ENCODE measurements at places on chromosomes 4 and X.

- no peak for DNase-seq
- H3K27me3 ChIP-seq: no peaks in the 10 kb centered on the region
- no peaks in the 10 kb centered on the region for H3K4me1 ChIP-seq
- peaks cover 37% of the 10 kb centered on the region for H3K36me3 ChIP-seq
- H3K4me3 ChIP-seq: no peak overlapping the region
Measured at GRCh38 chrX:120450163-120450562, 18.9 kb downstream of the LAMP2 start.

GRCh38 chrX:45843518-45843917, 642.8 kb upstream of the DIPK2B start:
- H3K4me1 ChIP-seq: no peaks in the 10 kb centered on the region
- H3K27me3 ChIP-seq: no peaks in the 10 kb centered on the region
- H3K27ac ChIP-seq: no peak overlapping the region
- no peaks in the 10 kb centered on the region for H3K36me3 ChIP-seq

DNA sequence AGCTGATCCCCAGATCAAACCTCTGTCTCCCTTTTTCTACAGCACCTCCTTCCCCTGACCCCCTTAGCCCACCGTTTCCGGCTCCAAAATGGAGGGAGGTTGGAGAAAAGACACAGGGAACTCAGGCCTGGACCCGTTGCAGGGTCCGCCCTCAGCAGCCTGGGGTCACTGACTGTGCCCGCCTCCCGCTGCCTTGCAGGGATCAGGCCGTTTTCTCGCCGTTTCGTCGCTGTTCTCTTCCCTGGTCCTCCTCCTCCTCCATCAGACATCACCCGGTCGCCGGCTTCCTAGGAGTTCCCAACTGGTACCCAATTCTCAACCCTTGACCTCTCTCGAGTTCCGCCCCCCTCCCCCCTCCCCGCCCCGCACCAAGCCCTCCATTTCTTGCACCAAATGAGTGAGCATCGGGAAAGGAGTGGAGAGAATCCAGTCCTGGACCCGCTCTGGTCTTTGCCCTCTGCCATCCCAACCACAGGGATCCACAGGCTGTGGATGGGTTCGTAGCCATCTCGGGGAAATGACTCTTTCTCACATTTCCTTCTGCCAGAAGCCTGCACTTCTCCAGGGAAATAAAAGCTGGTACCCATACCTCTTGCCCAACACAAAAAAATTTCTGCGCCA, 493 bp downstream of the TCEAL5 start:
- no peak for DNase-seq
- no peaks in the 10 kb centered on the region for H3K4me1 ChIP-seq
- H3K4me3 ChIP-seq: no peak overlapping the region
- no peak overlapping the region for H3K27ac ChIP-seq
- no peaks in the 10 kb centered on the region for H3K27me3 ChIP-seq
- H3K36me3 ChIP-seq: no peaks in the 10 kb centered on the region

GRCh38 chr4:121950212-121950679, 1.6 kb downstream of the TRPC3 start:
- H3K4me1 ChIP-seq: peaks cover 5% of the 10 kb centered on the region
- peaks cover 37% of the 10 kb centered on the region for H3K27me3 ChIP-seq
- H3K36me3 ChIP-seq: no peaks in the 10 kb centered on the region
- H3K27ac ChIP-seq: no peak overlapping the region

- H3K4me1 ChIP-seq: no peaks in the 10 kb centered on the region
- no peak for DNase-seq
- H3K27ac ChIP-seq: no peak overlapping the region
Measured at GRCh38 chr4:178356725-178357124, 914.5 kb upstream of the AGA start.

DNA sequence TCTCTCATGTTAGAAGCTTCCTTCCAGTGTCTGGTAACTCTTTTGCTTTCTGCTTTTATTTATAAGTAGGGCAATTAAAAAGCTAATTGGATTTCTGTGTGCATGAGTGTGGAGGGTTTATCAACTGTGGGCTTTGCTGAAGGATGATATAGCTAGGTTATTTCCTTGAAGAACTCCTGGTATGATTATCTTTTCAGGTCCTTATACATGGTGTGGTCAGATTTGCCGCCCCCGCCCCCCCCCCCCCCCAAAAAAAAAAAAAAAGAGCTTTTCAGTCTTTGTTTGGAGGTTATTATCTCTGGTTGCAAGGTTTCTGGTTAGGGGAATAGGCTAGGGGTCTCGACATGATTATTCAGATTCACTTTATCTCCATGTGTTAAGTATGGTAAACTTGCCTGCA, 35.9 kb downstream of the MOB1B start:
- H3K4me1 ChIP-seq: peaks cover 4% of the 10 kb centered on the region
- H3K36me3 ChIP-seq: no peaks in the 10 kb centered on the region
- H3K4me3 ChIP-seq: no peak overlapping the region
- no peak for DNase-seq
- H3K27me3 ChIP-seq: no peaks in the 10 kb centered on the region

DNA sequence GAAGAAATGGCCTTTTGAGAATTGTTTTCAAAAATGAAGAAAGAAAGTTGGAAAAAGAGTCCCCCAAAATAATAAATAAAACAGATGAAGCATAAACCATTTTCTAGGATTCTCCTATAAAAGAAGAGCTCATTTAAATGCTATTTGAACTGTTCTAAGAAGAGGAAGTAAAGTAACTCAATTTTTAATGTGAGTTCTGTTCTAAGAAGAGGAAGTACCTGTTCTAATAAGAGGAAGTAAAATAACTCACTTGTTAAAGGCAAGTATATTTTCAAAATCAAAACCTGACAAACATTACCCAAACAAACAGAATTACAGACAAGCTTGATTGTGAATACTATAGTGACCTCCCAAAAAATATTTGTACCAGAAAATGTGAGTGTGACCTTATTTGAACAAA, 1326.3 kb downstream of the C4orf33 start:
- no peak for DNase-seq
- no peaks in the 10 kb centered on the region for H3K36me3 ChIP-seq
- no peak overlapping the region for H3K4me3 ChIP-seq
- H3K27ac ChIP-seq: no peak overlapping the region
- no peaks in the 10 kb centered on the region for H3K4me1 ChIP-seq
- no peaks in the 10 kb centered on the region for H3K27me3 ChIP-seq

DNA sequence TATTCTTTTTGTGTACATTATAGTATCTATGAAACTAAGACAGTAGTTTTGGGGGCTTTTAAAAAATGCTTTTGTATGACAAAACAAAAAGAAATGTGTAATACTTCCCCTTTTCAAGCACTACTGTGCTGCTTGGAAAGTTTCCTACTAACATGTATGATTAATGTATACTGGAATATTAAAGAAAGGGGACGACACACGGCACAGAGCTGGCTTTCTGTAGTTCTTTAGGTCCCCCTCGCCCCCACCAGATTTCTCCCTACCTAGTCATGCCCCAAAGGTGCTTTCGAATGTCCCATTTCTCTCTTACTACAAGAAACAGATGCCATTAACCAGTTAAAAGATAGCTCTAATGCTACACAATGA, 1.6 kb upstream of the AP1S2 start:
- H3K4me3 ChIP-seq: no peak overlapping the region
- no peaks in the 10 kb centered on the region for H3K36me3 ChIP-seq
- peak overlapping the region; percentile 86 for H3K27ac ChIP-seq
- no peaks in the 10 kb centered on the region for H3K4me1 ChIP-seq
- H3K27me3 ChIP-seq: no peaks in the 10 kb centered on the region

- no peaks in the 10 kb centered on the region for H3K36me3 ChIP-seq
- no peaks in the 10 kb centered on the region for H3K27me3 ChIP-seq
- no peak for DNase-seq
- no peak overlapping the region for H3K27ac ChIP-seq
- H3K4me1 ChIP-seq: peaks cover 8% of the 10 kb centered on the region
- no peak overlapping the region for H3K4me3 ChIP-seq
Measured at GRCh38 chr4:77433418-77433733, 172.2 kb upstream of the CXCL13 start.

DNA sequence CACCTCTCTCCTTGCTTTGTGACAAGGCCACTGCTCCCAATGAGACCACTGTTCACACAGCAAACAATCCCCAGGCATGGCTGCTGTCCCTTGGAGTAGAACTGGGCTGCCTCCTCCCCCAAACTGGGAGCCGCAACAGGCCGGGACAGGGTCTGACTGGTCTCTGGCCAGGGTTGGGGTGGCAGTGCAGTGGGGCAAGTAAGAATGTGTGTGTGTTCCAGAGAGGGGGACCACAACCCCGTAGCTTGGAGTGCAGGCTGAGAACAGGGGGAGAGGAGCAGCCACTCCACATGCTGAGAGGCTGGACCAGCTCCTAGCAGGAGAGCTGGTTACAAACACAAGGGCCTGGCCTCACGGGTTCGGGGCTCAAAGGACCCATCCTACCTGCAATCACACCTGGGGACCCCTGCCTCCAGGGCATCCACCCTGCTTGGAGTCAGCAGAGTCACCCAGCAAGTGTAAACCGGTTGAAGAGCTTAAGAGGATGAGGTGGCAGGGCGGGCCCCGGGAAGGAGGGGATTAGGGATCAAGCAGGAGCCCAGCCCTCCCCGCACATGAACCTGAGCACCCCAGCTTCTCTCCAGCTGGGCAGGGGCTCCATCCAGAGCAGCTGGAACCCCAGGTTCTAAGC, 3.8 kb upstream of the ZNF185 start:
- H3K27ac ChIP-seq: no peak overlapping the region
- no peaks in the 10 kb centered on the region for H3K36me3 ChIP-seq
- no peak overlapping the region for H3K4me3 ChIP-seq
- DNase-seq: no peak
- no peaks in the 10 kb centered on the region for H3K4me1 ChIP-seq

GRCh38 chr4:129369361-129370010, 273.5 kb downstream of the C4orf33 start:
- no peak overlapping the region for H3K27ac ChIP-seq
- no peak overlapping the region for H3K4me3 ChIP-seq
- H3K36me3 ChIP-seq: no peaks in the 10 kb centered on the region
- H3K4me1 ChIP-seq: no peaks in the 10 kb centered on the region
- H3K27me3 ChIP-seq: no peaks in the 10 kb centered on the region

GRCh38 chrX:41923978-41924683, 777 bp upstream of the CASK start:
- peaks cover 3% of the 10 kb centered on the region for H3K4me1 ChIP-seq
- no peak for DNase-seq
- no peaks in the 10 kb centered on the region for H3K36me3 ChIP-seq
- H3K27ac ChIP-seq: peak overlapping the region; percentile 81
- H3K27me3 ChIP-seq: no peaks in the 10 kb centered on the region
- H3K4me3 ChIP-seq: peak overlapping the region; percentile 63

- no peaks in the 10 kb centered on the region for H3K36me3 ChIP-seq
- no peak overlapping the region for H3K4me3 ChIP-seq
- no peak for DNase-seq
- no peak overlapping the region for H3K27ac ChIP-seq
- no peaks in the 10 kb centered on the region for H3K27me3 ChIP-seq
Measured at GRCh38 chr4:123050018-123050417, 127.6 kb upstream of the NUDT6 start.

GRCh38 chrX:50432829-50433289, 37.8 kb downstream of the DGKK start:
- H3K27ac ChIP-seq: no peak overlapping the region
- H3K36me3 ChIP-seq: no peaks in the 10 kb centered on the region
- no peak overlapping the region for H3K4me3 ChIP-seq
- no peak for DNase-seq
- H3K4me1 ChIP-seq: no peaks in the 10 kb centered on the region
- H3K27me3 ChIP-seq: no peaks in the 10 kb centered on the region

DNA sequence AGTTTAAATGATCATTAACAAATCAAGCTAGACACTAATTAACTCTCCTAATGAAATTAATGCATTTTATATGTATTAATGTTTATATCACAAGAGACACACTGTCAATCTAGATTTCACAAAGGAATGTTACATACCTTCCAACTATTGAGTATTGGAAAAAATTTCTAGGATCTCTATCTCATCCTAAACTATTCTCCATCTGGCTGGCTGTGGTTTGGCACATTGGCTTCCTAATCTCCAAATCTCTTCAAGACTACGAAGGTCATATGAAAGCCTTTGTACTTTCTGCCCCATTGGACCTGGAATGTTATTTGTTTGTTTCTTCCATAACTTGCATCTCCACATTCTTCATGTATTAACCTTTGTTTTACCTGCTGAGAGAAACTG, 1160.0 kb downstream of the ADGRL3 start:
- no peaks in the 10 kb centered on the region for H3K36me3 ChIP-seq
- H3K27ac ChIP-seq: no peak overlapping the region
- no peak for DNase-seq
- no peaks in the 10 kb centered on the region for H3K27me3 ChIP-seq
- H3K4me3 ChIP-seq: no peak overlapping the region

- DNase-seq: no peak
- H3K4me3 ChIP-seq: no peak overlapping the region
- no peaks in the 10 kb centered on the region for H3K4me1 ChIP-seq
- H3K27ac ChIP-seq: no peak overlapping the region
- no peaks in the 10 kb centered on the region for H3K36me3 ChIP-seq
Measured at GRCh38 chrX:123739474-123739873, 6.6 kb upstream of the THOC2 start.

DNA sequence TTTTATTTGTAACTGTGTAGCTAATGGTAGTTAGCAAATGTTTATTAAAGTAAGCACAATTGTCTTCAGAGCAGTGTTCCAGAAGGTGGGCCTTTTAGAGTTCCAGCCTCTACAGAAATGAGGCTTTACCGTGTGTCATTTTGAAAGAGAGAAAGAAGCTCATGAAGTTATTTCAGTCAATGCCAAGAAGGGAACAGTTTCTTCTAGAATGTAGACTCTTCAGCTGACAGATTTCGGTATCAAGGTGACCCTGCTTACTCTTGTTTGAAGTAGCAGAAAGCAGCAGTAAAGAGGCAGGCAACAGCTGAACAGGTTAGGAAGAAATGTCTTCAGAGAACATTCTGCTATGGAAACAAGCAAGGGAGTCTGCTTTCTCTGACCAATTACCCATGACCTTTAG, 93.6 kb downstream of the TASL start:
- no peaks in the 10 kb centered on the region for H3K4me1 ChIP-seq
- DNase-seq: no peak
- H3K4me3 ChIP-seq: no peak overlapping the region
- no peak overlapping the region for H3K27ac ChIP-seq

DNA sequence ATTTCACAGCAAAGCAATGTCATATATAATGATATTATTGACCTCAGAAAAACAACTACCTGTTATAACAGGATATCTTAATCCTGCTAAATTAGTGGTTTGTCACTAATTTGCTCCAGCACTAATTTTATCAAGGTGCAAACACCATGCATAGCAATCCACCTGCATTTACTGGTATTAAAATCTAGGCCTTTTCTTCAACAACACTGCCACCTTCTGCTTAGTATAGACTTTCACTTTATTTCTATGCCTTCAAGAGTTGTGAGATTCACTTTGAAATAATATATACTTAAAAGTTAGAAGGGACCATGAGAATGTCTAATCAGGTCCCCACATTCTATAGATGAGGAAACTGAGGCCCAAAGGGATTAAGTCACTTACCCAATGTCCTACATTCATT, 82.1 kb upstream of the IQCM start:
- DNase-seq: no peak
- H3K4me1 ChIP-seq: no peaks in the 10 kb centered on the region
- H3K27me3 ChIP-seq: no peaks in the 10 kb centered on the region
- no peak overlapping the region for H3K4me3 ChIP-seq

DNA sequence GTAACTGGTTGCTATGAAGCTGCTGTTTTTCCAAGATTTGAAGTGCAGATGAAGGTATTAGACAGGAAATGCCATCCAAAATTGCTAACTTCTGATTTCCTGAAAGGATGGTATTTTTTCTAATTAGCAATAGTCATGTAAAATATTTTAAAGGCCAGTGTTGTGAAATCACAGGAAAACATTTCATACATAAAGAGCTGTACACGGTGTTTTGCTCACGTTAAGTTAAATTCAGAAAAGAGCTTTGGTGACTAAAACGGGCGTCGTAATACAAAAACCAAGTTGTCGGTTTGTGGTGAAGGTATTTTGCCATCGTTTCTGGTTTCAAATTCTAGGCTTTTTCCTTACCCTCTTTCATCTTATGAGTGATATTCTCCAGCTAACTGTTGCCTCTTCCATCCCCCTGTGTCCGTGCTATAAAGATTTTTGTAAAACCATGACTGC, 39.8 kb downstream of the AFF1 start:
- H3K27me3 ChIP-seq: no peaks in the 10 kb centered on the region
- no peaks in the 10 kb centered on the region for H3K36me3 ChIP-seq
- DNase-seq: no peak
- peaks cover 27% of the 10 kb centered on the region for H3K4me1 ChIP-seq
